ENCODE measurements at places on chromosomes 12 and 14. TPM values are rescaled to one million over a fixed set of nuclear protein-coding genes. Genes with fewer than 3 reads are reported as not detected.

KLHL33 gene
- 0.31 TPM for total RNA-seq

TBC1D30 gene
- total RNA-seq = 12.8 TPM

RHOJ gene
- total RNA-seq = 5.1 TPM

NR1H4 gene
- 20.3 TPM for total RNA-seq

TCP11L2 gene
- 46.5 TPM for total RNA-seq

PTPRR gene
- total RNA-seq = 48.8 TPM

IL26 gene
- not detected for total RNA-seq

C12orf76 gene
- 7.8 TPM for total RNA-seq

GRCh38 chr14:52741865-52742264 is 11.9 kb downstream of the STYX start:
- no peak for DNase-seq

DNA sequence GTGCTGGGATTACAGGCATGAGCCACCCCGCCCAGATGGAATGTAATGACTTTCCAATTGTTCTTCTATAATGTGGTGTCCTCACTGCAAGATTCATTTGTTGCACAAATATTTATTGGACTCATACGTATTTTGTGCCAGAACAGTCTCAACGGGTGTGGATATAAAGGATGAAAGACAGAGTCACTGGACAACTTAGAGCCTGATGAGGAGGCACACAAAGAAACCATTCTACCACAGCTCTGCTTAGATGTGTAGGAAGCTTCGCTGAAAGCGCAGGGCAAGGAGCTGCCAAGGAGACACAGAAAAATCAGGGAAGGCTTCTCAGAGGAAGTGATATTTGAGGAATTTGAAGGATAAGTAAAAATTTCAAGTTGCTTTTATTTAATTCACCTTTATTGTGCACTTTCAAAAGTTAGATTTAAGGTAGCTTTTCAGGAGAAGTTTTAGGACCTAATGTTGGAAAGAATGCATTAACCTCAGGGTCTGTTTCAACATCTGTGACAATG is 41.6 kb upstream of the STON2 start:
- DNase-seq = no peak

DNA sequence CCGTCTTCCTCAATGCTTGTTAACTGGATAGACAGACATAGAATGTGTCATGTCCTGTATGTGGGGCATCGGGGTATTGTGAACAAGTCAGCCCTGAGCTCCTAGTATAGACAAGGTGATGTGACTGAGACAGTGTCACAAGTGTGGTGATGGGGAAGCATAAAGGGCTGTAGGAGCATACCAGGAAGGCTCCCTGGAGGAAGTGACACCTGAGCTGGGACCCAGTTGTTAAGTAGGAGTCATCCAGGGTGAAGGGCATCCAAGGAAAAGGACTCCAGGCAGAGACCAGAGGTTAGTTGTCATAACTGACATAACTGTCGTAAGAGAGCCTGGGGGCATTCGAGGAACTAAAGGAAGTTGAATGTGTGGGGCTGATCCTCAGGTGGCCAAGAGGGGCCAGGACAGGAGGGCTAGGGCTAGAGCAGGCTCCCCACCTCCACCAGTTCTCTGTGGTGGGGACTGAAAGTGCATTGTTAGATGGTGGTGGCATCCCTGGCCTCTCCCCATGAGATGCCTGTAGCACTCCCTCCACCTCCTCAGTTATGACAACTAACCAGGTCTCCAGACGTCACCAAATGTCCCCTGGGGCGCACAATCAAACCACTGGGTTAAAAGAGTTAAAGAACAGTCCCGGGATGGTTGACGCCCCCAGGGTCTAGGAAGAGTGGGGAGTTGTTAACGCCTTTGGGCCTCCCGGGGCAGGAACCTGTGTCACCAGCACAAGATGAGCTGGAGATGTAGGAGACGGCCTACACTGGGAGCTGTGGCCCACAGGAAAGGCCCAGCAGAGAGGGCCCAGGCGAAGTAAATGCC is 2.4 kb downstream of the FICD start:
- no peak for DNase-seq

GRCh38 chr14:44271637-44272036 is 235.4 kb downstream of the FSCB start:
- no peak for DNase-seq

GRCh38 chr14:40292664-40293063 is 860.4 kb upstream of the FBXO33 start:
- DNase-seq = no peak

GRCh38 chr12:104083769-104084475 is 19.6 kb downstream of the HCFC2 start:
- no peak for DNase-seq

DNA sequence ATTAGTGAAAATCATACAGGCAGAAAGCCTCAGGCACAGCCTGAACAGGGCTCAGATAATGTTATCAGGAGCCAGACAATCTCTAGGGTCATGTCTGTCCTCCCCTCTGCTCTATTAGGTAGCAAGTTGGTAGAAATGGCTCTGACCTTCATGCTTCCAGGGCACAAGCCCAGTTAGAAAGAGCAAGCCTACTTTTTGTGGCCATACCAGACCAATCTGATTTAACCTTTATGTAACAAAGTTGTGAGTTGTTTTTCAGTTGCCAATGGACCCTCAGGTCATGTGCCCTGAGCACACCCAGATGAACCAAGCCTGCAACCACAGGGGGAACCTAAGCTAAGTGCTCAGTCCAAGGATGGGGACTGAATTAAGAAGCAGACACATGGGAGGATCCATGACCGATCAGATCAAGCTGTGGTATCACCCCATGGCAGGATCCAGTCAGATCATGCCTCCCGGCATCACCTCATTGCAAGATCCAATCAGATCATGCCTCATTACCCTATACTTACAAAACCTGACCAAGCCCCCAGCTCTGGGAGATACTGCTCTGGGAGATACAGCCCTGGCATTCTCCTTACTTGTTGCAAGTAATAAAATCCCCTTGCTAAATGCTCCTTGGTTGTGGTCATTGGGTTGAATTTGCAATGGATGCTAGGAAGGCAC is 18.8 kb upstream of the HIGD1C start:
- DNase-seq = no peak

DNA sequence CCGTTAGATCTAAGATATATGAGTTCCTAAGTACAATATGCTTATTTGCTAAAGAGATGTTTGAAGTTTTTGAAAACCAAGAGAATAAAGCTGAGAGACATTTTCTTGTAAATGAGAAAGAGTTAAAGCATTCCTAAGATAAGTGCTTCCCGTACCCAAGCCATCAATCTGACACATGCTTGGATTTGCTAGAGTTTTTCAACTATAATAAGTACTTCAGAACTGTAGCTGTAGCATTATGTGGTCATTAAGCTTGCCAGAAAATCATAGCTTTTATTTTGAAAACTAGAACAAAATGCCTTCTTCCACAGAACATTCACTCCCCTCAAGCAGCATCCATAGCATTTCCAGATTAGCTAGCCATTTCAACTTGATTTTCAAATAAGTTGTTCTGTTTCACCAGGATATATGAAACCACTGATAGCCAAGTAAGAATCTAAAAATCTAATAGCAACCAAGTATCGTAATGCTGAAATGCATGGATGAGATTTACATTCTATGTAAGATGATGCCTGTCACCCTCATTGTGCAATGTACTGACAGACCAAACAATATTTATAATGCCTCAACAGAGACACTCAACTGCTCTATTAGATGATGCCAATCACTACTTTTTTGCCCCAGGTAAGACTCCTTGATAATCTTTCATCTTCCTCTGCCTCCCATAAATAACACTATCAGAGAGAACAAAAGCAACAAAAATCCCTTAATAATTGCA is 8.0 kb downstream of the SNW1 start:
- no peak for DNase-seq

DNA sequence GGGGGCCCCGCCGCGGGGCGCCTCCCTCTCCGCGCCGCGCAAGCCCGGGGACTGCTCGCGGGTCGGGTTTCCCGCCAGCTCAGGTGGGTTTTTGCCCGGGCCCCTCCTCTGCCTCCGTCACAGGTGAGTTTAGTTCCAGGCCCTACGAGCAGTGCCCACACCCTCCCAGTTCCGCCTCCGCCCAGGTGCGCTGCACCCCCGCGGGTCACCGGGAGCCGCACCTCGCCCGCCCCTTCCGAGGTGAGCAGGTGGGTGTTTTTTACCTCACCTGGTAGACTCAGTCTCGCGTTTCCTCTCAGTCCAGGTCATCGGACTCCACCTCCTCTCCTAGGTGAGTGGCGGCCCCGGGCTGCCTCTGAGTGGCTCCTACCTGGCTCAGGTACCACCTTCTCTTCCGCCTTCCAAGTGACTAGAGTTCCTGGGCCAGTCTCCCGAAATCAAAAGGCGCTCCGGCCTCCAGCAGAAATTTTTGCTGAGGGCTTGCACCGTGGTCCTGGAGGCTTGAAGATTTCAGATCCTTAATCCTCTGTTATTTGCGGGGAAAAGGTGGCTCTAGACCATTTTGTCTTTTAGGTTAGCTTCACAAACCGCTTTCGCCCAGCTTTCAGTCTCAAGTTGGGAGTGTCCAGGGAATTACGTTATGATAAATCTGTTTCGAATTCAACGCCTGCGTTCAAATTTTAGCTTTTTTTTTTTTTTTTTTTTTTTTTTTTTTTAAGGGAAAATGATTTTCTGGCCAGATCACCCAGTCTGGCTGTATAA is at the start of gene TMEM30B:
TMEM30B (minus strand) TSS at position 153 of the 762 bp plus-strand sequence. CDS start 191 bp downstream, outside the sequence.
- peak; percentile 89 for DNase-seq

GRCh38 chr12:28645436-28645835 is 455.2 kb downstream of the CCDC91 start:
- no peak for DNase-seq

- DNase-seq = no peak
These were observed 57.8 kb downstream of the SSH1 start for GRCh38 chr12:108799401-108800243.

GRCh38 chr12:22709292-22709691 is 84.3 kb downstream of the ETNK1 start:
- no peak for DNase-seq

- no peak for DNase-seq
These were observed 994.1 kb upstream of the TMEM132C start for GRCh38 chr12:127272864-127273263.

DNA sequence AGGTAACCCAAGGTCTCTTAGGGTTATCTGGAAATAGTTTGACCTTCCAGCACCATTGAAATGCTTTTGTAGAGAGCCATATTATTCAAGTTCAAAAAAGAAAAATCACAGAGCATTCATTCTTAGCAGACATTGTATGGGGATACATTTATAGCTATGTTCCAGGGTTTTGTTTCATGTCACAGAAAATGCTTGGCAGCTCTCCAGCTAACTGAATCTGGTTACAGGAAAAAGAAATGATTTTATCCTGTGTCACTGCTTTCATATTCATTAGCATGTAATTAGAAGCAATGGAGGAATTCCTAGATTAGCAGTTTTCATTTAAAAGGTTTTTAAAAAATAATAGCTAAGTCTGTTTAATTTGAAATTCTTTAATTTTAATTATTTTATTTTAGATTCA is 78.9 kb downstream of the SNAPC1 start:
- DNase-seq = no peak

DNA sequence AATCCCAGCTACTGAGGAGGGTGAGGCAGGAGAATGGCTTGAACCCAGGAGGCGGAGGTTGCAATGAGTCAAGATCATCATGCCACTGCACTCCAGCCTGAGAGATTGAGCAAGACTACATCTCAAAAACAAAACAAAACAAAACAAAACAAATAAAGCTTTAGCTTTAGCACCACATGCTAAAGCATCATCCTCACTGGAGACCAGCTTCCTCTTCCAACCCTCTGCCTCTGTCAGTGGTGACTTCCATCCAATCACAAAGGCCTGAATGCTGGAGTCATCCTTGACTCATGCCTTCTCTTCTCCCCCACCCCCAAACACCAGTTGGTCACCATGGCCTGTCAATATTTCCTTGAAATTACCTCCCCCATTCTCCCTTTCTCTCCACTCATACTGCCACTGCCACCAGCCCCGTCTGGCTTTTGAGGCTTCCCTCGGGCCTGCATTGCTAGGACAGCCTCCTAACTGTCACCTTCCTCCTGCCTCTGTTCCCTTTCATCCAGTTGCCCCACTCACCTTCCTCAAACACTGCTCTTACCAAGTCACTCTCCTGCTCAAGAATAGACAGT is 1.4 kb downstream of the ZNF385A start:
- DNase-seq = no peak

GRCh38 chr12:76173756-76174155 is 89.3 kb upstream of the NAP1L1 start:
- DNase-seq = no peak

DNA sequence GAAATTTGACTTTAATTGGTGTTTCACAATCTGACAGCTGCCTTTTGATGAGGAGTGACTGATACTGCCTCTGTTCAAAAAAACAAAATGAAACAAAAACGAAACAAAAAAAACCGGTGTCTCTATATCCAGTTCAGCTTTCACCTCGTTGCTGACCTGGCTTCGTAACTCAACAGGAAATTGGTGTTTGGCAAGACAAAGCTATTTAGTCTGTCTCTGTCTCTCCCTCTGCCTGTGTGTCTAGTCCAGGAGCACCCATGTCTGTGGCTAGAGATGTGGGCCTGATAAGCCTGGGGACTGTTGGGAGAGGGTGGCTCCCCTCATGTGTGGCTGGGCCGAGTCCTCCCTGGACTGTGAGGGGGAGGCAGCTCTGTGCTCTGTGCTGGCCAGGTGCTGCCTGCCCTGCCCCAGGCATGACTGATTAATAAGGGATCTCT is 11.3 kb downstream of the CACNA1C start:
- DNase-seq = no peak

Measured in left colon (tissue), 2 donors.